ENCODE measurements at places on chromosomes 3 and 15.

GRCh38 chr15:53830707-53831386 is 71.4 kb upstream of the WDR72 start:
- DNase-seq = no peak

GRCh38 chr3:65748326-65748725 is 290.4 kb downstream of the MAGI1 start:
- no peak for DNase-seq

- DNase-seq = no peak
Measured at GRCh38 chr3:197371591-197372046, 73.2 kb upstream of the DLG1 start.

GRCh38 chr3:120284747-120285507 is at the start of gene GPR156:
Gene GPR156 (minus strand): TSS chr3:120285222. CDS start chr3:120244098, 41,124 bp downstream.
- DNase-seq = no peak

GRCh38 chr15:69585937-69586336 is 133.3 kb downstream of the RPLP1 start:
- no peak for DNase-seq

- no peak for DNase-seq
Measured at GRCh38 chr3:172402090-172402489, 46.2 kb downstream of the GHSR start.

DNA sequence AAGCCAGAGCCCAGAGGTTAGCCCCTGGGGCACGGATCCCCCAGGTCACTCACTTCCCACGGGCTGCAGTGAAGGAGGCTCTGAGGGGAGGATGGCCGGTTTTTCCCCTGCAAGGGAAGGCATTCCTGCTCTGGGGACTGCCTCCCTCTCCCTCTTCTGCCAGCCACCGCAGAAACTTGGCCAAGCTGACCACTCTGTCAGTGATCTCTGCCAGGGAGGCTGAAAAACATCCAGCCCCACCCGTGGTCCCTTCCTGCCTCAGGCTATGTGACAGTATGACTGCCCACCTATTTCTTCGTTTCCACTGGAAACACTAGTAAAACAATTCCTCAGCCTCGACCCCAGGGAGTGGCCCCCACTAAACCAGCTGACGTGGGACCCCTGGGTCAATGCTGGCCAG is 14.6 kb upstream of the FANCD2 start:
- DNase-seq = no peak

DNA sequence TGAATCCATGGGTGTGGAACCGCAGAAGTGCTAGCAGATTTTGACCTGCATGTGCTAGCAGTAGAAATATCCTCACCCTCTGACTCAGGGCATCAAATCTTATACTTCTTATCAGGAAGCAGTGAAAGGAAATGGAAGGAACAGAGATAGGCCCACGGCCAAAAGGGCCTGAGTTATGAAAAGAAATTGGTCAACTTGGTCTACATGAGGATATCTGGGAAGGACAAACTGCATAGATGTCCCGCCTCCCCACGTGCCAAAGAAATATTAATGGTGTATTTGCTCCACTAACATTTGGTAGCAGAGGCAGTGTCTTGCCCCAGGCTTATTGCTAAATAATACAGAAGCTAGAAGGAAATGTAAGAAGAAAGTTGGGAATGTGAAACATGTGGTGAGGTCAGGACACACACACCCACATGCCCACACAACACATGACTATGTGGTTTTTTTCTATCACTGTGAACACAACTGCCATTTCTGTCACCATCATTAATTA is 93.6 kb upstream of the COL8A1 start:
- DNase-seq = no peak

Measured in T1000 (cell line).